DMS79 treated with DMSO at 0.1 percent for 48 hours (cell line): ENCODE measurements at places on chromosomes 7 and 10.
A peak's percentile ranks its signal among the peaks of the same experiment; 100 is the strongest.

- no peak for DNase-seq
Observed at GRCh38 chr7:130006771-130007170, 44.4 kb downstream of the ZC3HC1 start.

DNA sequence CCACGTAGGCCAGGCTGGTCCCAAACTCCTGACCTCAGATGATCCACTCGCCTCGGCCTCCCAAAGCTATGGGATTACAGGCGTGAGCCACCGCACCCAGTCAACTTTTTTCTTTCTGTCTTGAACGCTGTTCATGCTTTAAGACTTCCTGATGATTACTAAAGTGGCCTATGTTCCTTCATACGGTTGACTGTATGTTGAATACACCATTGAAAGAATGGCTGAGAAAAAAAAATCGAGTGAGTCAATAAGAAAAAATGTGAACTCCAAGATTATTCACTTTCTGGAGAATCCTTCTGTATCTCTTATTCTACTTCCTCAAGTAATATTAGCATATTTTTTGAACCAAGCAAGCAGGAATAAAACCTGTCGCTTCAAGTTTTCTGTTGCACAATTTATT lies 955.0 kb downstream of the GATA3 start:
- no peak for DNase-seq

DNA sequence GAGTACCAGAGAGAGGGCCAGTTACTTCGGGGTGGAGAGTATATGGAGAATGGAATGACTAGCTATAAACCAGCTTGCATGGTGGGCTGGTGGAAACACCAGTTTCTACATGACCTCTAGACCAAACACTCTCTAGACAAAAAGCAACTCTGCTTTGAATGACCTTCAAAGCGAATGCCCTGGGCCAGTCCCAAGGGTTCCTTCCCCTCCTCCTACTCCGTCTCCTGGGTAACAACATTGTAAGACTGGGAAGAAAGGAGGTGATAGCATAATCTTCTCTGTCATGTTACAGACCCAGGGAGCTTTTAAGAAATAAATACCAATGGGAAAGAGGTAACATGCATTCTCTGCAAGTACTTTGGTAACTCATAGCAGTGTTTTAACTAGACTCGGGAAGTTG lies 7.4 kb downstream of the HK1 start:
- no peak for DNase-seq

GRCh38 chr10:24953675-24954074 lies 1.3 kb upstream of the PRTFDC1 start:
- DNase-seq = no peak

- no peak for DNase-seq
Observed at GRCh38 chr10:49655099-49655498, 24.4 kb upstream of the C10orf53 start.

DNA sequence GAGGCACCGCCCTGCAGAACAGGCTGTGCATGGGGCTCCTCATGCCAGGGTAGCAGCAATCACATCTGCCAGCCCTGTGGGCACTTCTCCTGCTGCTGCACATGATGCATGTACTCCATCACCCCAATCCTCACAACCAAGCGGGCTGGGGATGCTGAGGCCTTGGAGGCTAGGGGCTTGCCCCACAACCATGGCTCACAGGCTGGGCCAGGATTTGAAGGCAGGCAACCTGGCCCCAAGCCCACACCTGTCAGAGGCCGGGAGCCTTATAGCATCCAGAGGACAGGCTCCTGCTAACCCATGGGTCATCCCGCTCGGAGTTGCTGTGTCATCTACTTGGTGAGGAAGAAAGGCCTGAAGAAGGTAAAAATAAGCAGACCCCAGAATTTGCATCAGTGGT lies 2.2 kb downstream of the POLM start:
- DNase-seq = no peak

DNA sequence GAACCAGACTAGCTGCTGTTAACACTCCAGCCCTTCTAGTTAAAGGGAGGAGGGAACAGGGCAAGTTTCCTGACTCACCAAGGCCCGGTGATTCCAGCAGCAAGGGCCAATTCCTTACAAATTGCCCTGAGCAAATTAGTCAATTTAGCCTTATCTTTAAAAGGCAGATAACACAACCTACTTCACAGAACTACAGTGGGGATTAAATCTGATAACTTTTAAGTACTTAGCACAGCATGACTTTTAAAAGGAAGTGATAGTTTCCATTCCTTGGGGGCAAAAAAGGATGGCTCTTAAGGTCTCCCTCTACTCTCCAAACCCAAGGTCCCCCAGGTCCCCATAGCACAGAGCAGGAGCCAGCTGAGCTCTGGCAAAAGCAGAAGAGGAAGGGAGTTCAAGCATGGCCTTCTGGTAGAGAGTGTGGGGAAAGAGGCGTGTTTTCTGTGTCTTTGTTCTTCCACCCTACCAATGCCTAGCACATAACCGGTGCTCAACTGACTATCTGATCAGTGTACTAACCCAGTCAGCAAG lies 4.0 kb downstream of the CDCA7L start:
- DNase-seq = no peak

GRCh38 chr10:79266543-79267312 lies 80.5 kb upstream of the PPIF start:
- no peak for DNase-seq

GRCh38 chr10:104076743-104077160 lies 8.9 kb downstream of the COL17A1 start:
- peak; percentile 72 for DNase-seq

GRCh38 chr10:31536302-31536701 lies 217.3 kb downstream of the ZEB1 start:
- DNase-seq = no peak

- DNase-seq = no peak
Observed at GRCh38 chr10:21771219-21771618, 232.3 kb downstream of the DNAJC1 start.

GRCh38 chr10:839550-840205 lies 91.8 kb downstream of the LARP4B start:
- no peak for DNase-seq

DNA sequence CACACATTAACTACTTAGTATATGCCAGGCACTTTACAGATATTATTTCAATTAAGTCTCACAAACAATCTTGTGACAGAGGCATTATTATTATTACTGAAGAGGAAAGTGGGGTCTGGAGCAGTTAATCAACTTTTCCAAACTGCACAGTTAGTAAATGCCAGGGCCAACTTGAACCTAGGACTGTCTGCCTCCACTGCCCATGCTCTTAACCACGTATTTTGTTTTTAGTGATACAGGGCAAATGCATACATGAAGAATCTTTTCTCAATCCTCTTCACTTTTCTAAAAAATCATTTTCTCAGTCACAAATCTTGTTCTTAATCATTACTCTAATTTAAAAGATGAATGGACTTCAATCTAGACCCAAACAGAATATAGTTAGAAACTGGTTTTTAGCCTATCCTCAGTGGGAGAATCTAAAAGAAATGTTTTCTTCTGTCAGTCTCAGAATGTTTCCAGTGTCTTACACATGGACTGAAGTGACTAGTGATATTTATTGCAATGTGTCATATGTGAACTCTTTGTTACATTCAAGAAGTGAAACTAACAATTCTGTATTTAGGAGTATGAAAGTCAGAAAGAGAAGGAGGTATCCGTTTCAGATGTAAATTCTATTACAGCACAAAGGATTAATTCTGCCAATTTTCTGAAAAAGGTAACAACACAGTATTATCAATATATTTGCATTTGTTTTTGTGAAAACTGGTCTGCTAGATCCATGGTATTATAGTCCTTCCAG lies 55.5 kb upstream of the CCNJ start:
- no peak for DNase-seq

DNA sequence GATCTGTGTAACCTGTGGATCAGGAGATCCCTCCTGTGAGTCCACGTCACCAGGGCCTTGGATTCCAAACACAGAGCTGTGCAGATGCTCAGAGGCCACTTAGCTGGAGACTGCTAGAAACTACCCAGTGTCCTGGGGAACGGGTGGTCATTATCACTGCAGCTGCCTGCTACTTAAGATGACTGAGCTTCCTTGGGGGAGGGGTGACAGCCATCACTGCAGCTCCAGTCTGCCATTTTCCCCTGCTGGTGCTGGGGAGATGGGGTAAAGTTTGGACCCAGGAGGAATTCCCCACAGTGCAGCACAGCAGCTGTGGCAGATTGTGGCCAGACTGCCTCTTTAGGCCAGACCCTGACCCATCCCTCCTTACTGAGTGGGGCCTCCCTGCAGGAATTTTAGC lies 78.8 kb upstream of the VOPP1 start:
- DNase-seq = no peak

DNA sequence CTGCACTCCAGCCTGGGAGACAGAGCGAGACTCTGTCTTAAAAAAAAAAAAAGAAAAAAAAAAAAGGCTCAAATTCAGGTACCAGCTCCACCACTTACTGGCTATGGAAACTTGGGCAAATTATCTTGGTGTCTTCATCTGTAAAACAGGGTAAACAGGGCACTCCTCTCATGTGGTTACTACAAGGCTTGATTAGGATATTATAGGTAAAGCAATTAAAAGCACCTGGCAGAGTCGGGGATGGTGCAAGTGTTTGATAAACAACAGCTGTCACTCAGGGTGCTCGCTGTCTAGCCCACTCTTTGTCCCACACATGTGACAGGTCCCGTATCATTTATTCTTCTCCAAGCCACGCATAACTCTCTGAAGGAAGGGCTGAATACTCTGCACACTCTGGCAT lies 96.9 kb downstream of the SORBS1 start:
- DNase-seq = no peak

- DNase-seq = no peak
Observed at GRCh38 chr10:1233031-1233430, 176.8 kb downstream of the WDR37 start.

- DNase-seq = no peak
Observed at GRCh38 chr10:61097026-61097425, 153.0 kb upstream of the RHOBTB1 start.

- DNase-seq = no peak
Observed at GRCh38 chr7:144691240-144691639, 144.6 kb downstream of the TPK1 start.

DNA sequence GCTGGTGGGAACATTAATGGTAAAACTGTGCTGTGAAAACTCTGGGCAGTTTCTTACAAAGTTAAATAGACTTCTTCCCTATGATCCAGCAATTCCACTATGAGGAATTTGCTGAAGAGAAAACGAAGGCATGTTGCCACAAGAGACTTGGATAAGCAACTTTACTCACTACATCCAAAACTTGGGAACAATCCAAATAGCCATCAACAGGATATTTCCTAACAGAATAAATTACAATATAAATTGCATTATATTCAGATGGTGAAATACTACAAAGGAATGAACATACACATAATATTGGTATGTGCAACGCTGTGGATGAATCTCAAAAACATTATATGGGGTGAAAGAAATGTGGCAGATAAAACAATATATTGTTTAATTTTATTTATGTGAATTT lies 21.4 kb upstream of the MKI67 start:
- no peak for DNase-seq

DNA sequence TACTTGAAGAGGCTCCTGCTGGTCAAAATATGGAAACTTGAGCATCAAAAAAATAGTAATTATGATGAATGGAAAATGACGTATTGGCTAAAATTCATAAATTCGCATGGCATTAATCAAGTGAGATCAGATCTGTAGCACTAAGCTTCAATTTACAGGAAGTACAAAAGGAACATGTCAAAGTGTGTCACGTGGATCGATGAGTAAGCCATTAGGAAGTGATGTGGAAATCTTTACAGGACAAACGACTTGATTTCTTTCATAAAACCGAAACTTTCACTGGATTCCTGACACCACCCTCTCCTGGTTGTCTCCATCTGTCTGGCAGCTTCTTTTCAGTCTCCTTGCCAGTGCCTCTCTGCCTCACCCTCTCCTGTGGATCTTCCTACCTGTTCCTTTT lies 25.8 kb downstream of the AKR1C8 start:
- no peak for DNase-seq

DNA sequence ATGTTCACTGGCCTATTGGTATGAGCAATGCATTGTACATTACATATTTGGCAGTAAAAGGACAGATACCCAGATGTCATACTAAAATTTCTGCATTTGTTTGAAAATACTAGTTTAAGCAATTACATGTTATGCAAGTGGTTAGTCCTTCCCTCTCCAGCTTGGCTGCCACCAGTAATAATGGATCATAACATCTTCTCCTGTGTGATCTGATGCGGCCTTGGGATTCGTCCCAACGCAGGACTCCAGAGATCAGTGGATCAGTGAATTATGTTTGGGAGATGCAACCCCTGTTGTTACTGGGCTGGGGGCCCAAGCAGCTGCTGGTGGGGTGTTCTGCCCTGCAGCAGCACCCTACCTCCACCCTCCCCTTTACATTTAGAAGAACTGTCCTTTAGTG lies 11.2 kb upstream of the PDK4 start:
- no peak for DNase-seq

- DNase-seq = no peak
Observed at GRCh38 chr7:152527610-152528032, 91.8 kb upstream of the KMT2C start.

DNA sequence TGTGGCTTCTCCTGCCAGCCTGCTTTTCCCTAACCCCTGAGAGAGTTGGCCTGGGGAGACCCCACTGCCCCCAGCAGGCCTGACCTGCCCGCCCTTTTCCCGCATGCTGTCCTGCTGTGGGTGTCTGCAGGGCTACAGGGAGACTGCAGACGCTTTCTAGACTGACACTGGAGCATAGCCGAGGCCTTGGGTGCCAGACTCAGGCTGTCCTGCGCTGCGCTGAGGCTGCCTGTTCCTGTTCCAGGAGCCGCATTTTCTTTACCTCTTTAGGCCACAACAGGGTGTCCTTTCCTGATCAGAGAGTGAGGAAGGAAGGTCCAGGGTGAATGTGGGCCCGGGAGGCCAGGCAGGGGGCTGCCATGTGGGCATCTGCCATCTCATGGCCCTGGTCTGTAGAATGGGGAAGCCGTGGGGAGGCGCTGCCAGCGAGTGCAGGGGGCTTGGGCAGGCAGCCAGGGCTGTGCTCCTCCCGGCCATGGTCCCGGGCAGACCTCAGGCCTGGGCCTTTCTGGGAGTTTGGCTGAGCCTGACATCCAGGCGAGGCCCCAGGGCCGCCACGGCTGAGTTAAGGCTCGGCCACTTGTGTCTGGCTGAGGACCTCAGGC lies 3.6 kb downstream of the PWWP2B start:
- no peak for DNase-seq

- DNase-seq = no peak
Observed at GRCh38 chr10:107894516-107894915, 730.0 kb upstream of the SORCS1 start.

DNA sequence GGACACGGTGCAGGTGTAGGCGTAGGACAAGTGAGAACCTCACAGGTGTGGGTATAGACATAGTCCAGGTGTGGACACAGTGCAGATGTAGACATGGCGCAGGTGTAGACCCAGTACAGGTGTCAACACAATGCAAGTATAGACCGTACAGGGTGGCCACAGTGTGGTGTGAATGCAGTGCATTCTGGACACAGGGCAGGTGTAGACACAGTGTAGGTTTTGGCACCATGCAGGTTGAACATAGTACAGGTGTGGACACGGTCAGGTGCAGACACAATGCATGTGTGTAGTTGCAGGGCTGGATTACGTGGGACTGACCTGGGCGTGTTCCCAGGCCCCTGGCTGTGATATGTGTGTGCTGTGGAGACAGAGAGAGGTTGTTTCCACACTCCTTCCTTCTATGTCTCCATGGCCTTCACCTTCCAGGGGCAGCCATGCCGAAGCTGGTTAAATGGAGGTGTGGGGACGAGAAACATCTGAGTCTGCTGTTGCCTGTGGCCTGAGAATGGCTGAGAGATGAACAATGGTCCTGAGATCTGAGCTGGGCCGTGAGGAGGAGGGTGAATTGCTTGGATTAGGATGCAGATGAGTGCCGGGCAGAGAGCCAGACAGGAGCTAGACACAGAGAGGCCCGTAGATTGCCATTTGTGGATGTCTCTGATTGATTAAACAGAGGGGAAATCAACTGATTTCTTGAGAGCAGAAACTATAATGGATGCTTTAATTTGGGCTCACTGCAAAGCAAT lies 343.9 kb upstream of the SHH start:
- no peak for DNase-seq
